ENCODE measurements at places on chromosomes 6 and 20.

DNA sequence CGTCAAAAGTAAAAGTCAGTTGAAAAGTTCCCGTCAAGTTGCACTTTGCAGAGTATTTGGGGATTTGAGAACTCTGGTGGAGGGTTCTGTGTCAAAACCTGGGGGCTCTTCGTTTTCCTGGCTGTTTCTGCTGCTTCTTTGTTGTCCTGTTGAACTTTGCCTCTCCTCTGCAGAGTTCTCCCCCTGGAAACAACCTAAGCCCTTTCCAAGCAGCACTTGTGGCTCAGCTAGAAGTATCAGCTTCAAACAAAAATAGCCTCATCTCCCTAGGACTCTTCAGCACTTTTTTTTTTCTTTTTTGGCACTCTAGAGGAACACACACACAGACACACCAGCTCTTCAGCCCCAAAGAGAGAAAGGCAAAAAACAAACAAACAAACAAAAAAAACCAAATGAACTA lies at the start of gene TRDN:
TRDN (minus strand) TSS at position 169 of the 400 bp plus-strand sequence. CDS start 175 bp downstream, outside the sequence.
- DNase-seq: no peak

DNA sequence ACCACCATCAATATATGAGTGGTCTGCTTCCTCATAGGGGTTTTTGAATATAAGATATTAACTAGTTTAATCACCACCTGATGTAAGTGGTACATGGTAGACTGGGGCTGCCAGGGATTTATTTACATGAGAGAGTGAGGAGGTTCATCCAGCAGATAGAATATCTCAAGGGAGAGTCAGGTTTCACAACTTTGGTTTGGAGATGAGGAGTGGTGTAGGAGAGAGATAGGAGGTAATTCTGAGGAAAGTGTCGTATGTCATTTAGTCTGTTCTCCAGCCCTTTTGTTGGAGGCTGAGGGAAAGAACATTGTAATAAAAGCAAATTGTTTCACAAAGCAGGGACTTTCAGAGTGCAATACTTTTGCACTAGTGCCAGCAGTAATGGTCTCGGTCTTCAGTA lies 16.8 kb downstream of the L3MBTL3 start:
- DNase-seq: no peak

- DNase-seq: no peak
Observed at GRCh38 chr6:153525998-153526397, 394.9 kb upstream of the RGS17 start.

- DNase-seq: no peak
Observed at GRCh38 chr6:65052626-65053025, 654.4 kb downstream of the EYS start.

DNA sequence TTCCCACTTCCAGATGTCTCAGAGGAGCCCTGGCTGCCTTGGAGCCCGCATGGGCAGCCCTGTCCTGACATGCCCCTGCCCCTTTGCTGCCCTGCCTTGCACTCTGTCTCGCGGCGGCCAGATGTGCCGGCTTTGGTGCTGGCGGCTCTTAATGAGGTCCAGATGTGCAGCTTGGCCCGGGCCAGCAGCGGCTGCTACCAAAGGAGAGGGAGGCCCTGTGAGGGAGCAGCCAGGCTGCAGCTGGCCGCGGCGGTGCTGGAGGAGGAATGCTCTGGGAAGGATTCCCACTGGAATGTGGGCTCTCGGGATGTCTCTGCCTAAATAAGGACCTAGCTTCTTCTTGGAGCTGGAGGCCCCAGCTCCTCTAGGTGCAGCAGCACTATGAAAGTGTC lies 72.4 kb downstream of the FGD2 start:
- DNase-seq: no peak

DNA sequence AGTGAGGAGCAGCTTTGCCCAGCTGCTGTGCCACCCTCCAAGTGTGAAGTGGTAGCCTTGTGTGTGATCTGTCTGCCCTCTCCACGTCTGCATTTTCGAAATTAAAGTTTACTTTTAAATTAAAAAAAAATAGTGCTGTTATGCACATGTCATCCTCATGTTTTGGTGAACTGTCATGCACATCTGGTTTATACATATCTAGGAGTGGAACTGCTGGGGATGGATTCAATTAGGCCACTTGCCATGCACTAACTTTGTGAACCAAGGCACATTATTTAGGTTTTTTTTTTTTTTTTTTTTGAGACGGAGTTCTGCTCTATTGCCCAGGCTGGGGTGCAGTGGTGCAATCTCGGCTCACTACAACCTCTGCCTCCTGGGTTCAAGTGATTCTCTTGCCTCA lies 3.6 kb downstream of the GTSF1L start:
- no peak for DNase-seq

DNA sequence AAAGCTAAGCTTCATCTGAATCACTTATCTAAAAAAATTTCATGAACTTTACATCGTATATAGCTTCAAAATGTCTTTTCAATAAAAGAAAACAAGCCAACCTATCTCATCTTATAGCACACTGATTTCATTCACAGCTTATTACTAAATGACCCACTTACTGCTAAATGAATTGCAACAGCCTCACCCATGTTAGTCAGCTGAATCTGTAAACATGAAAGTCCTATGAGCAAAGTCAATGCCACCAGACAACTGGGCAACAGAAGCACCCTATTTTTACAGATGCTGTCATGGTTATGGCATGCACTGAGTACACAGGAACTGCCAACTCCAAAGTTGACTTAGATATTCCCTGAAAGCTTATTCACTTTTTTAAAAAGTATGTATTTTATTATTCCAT lies 41.2 kb upstream of the DST start:
- no peak for DNase-seq

DNA sequence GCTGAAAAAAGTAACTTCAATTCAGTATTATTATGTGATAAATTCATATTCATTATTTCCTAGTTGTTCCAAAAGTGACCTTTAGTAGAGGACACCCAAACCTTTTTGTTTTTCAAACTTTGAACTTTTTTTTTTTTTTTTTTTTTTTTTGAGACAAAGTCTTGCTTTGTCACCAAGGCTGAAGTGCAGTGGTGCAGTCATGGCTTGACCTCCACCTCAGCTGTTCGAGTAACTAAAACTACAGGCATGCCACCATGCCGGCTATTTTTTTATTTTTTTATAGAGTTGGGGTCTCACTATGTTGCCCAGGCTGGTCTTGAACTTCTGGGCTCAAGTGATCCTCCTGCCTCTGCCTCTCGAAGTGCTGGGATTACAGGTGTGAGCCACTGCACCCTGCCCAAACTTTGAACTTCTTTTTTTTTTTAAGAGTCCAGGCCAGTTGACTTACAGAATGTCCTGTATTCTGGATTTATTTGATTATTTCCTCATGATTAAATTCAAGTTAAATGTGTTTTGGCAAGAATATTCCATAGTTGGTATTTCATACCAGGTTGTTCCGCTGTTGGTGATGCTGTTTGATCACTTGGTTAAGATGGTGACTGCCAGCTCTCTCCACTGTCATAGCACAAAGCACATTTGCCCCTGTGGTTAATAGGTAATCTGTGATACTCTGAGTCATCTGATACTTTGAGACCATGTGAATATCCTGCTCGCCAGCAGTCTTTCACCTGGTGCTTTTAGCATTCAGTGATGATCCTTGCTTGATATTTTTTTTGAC lies 48.0 kb downstream of the VAPB start:
- no peak for DNase-seq

DNA sequence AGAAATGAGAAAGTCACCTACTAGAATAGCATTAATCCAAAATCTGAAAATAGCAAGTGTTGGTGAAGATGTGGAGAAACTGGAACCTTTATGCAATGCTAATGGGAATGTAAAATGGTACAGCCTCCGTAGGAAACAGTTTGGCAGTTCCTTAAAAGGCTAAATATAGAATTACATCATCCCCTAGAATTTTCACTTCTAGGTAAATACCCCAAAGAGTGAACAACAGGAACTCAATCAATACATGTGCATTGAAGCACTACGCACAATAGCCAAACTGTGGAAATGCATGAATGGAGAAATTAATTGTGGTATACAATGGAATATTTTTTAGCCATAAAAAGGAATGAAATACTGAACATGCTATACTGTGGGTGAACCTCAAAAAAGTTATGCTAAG lies 982.0 kb upstream of the FLRT3 start:
- DNase-seq: no peak

DNA sequence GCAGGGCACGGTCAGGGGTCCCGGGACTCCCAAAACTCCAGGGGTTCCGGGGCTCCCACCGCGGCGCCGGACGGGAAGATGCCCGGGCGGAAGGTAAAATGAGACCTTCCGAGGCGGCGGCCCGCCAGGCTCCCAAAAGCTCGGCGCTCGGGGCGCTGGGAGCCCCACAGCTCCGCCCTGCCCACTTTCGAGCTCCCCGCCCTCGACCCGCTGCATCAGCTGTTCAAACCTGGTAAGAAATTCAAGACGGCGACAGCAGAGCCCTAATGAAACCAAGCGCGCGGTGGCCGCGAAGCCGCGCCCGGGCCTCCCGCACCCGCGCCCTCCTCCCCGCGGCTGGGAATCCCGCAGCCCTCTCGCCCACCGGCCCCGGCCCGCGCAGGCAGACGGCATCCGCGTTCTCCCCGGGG lies 369 bp downstream of the SLC4A11 start:
- no peak for DNase-seq

DNA sequence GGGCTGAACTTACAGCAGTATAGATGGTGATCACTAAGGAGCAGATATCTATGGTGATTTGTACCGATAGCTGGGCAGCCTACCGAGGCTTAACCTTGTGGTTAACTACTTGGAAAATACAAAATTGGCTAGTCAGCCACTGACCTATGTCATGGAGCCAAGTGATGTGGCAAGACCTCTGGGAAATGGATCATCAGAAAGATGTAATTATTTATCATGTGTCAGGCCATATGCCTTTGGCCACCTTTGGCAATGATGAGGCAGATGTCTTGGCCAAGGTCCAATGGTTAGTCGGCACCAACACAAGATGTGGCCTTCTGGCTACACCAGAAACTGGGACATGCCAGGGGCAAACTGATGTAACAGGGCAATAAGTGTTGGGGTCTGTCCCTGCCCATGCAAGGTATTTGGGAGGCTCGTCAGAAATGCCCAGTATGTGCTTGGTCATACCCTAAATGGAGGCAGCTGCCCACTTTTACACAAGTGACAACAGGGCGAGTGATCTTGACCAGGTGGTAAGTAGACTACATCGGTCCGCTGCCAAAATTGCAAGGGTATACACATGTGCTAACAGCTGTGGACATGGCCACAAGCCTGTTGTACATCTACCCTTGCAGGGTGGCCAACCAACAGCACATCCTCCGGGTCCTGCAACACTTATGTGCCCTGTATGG lies 30.1 kb downstream of the HDDC2 start:
- DNase-seq: no peak

- DNase-seq: no peak
Observed at GRCh38 chr20:23449421-23449820, 3.3 kb downstream of the CST11 start.

DNA sequence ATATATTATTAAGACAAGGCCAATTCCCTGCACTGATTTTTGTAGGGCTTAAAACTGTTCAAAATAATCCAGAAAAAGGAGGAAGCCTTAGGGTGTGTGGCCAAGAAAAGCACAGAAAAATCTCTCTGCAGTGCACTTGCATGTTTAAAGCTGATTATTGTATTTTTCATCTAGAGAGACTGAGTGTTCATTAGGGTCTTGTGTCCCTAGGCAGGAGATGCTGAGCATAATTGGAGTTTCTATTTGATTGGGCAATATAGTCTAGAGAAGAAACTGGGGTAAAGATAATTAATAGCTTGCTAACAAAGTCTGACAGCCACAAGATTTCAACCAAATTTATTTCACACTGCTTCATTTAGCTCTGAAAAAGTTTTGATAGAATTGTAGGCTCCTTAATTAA lies 2.4 kb downstream of the FLRT3 start:
- no peak for DNase-seq

DNA sequence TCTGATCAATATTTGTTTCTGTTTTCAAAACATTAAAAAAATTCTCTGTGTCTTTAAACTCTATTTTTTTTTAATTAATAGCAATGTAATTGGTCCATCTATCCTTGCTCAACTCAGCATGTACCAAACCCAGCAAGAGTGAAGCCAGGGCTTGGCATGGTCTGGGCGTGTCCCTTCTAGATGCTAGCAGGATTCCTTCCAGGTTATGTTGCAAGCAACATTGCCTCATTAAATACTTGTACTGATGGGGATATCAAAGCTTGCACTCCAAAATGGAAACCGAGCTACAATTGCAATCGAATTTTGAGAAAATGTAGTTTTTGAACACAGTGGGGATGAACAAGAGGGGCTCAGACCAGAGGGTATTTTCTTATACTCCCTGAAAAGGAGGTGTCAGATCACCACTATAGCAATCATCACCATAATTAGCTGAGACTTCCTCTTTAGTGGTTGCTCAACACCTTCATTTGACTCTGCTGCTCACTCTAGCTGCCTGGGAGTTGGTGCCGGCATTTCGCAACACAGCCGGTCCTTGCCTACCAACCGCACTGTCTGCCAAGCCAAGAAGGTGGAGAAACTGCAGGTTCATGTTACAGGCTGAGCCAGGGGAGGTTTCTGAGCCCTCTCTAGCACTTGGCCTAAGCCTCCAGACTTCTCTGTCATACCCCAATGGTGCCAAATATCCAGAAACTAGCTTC lies 67.8 kb upstream of the RALGAPA2 start:
- no peak for DNase-seq

DNA sequence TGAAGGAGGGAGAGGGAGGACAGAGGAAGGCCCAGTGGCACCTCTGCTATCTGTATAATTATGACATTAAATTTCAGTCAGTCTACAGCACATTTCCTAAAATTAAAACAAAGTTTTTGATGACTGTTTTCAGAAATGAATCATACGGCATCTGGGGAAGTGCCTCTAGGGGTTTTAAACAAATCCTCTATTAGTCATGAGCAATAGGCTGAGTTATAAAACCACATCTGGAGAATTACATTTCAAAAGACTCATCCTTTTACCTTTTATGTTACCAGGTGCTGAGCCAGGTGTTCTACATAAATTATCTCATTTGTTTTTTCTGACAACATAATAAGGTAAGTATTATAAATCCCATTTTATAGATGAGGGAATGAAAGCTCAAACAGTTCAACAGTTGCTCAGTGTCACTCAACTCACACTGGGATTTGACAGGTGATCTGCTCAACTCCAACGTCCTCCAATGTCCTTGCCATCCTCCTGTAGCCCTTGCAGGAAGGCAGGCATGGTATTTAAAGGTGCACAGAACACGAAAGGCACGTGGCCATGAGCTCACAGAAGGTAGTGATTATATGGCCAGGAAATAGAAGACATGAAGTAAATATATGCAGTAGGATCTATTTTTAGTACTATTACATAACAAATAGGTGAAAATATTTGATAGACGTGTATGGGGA lies 184.2 kb upstream of the MAN1A1 start:
- no peak for DNase-seq

DNA sequence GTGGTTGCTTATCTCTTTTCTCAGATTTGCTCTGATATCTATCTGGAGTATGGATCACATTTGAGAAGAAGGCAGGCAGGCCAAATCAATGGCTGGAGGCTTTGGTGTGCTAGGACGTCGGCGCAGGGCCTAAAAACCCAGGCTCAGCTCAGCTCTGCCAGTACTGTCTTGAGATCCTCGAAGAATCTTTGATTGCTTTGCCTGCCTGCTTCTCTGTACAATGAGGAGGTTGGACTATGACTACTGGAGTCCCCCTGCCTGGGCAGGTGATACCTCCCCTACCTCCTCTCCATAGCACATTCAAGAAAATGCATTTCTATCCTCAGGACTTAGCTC lies 25.1 kb downstream of the KCNK5 start:
- no peak for DNase-seq
